Amygdala (tissue), 56 donors: ENCODE measurements at places on chromosomes 13 and 19.

GRCh38 chr19:47190167-47190727 lies 40.8 kb downstream of the BBC3 start:
- DNase-seq, result peak; percentile 43

- peak; percentile 78 for DNase-seq
These were observed at the start of gene ZNF415 for GRCh38 chr19:53132141-53132991. ZNF415 (minus strand) TSS chr19:53132910; CDS start chr19:53122676, 10,234 bp downstream.

GRCh38 chr13:108878732-108879131 lies 249.3 kb downstream of the MYO16 start:
- no peak for DNase-seq

DNA sequence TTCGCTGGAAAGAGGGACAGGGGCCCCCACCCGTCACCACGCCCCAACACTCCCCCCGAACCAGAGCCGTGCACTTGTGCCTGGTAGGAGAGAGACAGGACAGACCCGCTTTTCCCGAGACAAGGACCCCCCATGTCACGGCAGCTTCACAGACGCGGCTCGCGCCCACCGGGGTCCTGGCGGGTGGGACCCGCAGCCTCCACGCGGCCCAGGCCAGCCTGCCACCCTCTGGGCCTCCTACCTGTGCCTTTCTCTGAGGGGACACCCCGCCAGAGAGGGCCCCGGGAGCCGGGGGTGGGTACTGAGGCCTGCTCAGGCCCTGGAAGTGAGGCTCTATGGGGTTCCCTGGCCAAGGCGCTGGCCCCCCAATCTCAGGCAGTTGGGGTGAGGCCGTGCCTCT lies 4.0 kb upstream of the MISP start:
- DNase-seq, result no peak

DNA sequence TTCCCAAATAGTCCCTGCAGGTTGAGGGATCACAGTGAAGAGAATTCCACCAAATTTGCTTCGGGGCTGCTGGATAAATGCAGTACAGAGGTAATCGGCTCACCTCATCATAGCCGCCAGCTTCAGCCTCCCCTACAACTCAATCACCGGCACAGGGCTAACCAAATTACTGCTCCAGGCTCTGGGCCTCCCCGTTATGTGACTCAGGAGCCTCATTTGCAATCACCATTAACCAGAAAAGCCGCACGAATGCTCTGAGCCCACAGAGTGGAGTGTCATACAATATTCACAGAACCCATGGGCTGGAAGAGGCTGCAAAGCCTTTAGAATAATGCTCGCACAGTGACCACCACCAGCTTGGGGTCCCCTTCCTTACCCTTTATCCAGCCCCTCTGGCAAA lies 4.9 kb downstream of the SIAH3 start:
- no peak for DNase-seq

DNA sequence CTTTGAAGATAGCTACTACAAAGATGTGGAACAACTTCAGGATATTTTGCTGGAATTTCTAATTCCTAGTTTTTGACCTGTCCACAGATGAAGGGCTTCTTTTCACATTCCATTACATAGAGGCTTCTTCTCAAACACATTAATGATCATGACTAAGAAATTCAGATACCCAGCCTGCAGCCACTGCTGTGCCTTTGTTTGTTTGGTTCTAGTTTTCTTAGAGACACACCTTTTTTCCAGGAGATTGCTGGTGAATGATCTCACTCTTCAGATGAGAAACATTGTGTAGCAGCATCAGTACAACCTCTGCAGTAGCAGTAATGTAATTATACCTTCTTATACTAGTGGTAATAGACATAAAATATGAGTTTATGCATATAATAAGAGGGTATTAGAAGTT lies 5.0 kb downstream of the TDRD3 start:
- no peak for DNase-seq

DNA sequence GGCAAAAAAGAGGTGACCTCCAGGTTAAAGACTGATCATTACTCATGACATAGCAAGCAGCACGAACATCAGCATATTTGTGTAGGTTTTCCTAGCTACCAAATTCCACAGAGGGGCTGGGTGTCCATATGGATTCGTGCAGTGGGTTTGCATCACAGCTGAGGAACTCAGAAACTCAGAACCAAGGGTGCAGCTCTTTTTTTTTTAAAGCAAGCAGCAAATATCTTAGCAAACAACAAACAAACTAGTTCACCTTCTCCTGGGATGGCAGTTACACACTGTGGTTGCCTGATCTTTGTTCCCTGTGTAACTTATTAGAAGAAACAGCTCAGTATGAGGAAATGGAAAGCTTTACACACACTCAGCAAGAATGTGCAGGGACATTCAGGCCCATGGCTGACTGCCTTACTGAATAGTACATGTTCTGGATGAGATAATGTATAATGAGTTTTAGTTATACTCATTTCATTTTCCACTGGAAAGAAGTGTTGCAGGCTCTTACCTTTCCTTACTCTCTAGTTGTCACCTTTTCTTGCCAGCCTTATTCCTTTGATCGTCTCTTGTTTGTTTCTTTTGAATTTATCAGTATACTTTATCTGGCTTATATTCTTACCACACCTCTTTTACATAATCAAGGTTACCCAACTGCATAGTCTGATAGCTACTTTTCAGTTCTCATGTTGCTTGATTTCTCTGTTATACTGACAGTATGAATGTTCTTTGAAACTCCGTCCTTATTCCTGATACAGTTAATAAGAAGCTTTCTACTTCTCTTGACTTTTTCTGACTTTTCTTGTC lies 4.3 kb downstream of the NDFIP2 start:
- DNase-seq, result peak; percentile 1

DNA sequence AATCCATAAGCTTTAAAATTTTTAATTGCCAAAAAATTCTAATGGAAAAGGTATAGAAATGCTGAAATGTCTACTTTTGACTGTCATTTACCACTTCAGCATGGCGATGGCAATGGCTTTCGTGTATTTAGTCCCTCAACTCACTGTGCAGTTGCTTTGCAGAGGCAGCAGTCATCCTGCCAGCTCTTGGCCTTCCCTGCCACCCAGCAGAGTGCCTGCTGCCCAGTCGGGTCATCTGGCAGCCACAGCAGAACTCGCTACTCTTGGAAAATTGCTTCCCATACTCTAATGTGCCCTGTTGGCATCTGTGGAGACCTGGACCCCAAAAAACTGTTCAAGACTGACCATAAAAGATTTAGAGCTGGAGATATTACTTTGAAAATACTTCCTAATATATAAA lies 383.2 kb downstream of the UQCRFS1 start:
- no peak for DNase-seq

DNA sequence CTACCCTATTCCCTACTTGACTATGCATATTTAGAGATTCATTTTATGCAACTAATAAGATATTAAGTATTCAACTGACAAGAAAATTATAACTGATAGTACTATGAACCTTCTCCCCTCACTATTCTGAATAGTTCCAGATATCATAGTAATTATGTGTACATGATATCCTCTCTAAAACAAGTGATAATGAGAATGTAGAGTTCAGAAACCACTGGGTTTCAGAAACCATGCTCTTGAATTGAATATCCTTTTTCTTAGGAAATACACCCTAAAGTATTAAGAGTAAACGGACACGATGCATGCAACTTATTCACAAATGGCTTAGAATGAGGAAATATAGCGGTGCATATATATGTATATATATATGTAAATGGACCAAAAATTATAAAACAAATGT lies 160.9 kb downstream of the TBC1D4 start:
- DNase-seq, result no peak

- DNase-seq, result no peak
These were observed 87.4 kb upstream of the ARHGEF7 start for GRCh38 chr13:111027458-111028439.

GRCh38 chr13:67017276-67017675 lies 212.9 kb downstream of the PCDH9 start:
- no peak for DNase-seq

- no peak for DNase-seq
These were observed 3.1 kb upstream of the TNFSF13B start for GRCh38 chr13:108266321-108266990.

DNA sequence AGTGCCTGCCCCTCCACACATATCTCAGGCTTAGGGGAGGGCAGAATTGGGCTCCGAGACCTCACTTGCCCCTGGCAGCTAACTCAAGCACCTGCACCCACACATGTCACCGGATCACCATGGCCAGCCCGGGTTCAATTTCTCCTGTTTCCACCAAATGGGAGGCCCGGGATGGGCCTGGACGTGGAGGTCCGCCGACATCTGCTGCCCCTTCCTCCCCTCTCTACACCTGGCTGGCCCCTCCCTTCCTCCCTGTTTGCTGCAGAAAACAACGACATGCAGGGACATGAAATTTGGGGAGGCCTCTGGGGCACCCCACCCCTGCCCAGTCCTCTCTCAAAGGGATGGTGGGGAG lies 1.3 kb downstream of the PRKD2 start:
- no peak for DNase-seq

GRCh38 chr13:72567566-72567965 lies 159.9 kb downstream of the MZT1 start:
- DNase-seq, result no peak

- no peak for DNase-seq
These were observed 96.1 kb downstream of the MYO16 start for GRCh38 chr13:108725471-108725870.

DNA sequence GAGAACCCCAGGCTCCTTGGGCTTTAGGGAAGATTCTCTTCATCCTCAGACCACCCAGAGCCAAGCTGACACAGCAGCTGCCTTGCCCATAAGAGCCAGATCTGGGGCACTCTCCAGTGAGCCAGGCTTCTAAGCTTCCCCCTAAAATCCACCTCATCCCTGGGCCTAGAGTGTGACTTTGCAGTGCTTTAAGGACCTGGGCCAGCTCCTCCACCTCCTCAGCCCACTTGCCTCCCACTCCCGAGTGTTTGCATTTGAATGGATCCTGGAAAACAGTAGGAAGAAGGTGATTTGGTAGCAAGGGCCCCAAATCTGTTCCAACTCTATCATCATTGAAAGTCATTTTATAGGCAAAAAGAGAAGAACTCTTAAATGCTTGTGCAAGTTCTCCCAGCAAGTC lies 108.7 kb upstream of the UBL3 start:
- no peak for DNase-seq

DNA sequence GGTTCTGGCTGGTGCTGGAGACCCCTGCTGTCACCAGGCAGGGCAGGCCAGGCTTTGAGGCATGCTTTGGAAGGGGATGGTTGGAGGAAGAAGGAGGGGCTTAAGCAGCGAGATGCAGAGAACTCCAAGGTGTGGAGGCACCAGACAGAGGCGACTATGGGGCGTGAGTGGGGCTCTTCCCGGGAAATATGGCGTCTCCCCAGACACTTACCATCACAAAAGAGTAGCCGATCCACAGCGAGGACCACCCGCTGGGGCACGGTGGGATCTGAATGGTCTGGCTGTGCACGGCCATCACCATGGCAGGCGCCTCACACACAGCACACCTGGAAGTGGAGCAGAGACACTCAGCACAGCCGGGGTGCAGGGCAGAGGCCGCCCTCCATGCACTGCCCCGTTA lies 151.9 kb downstream of the COL4A1 start:
- no peak for DNase-seq

DNA sequence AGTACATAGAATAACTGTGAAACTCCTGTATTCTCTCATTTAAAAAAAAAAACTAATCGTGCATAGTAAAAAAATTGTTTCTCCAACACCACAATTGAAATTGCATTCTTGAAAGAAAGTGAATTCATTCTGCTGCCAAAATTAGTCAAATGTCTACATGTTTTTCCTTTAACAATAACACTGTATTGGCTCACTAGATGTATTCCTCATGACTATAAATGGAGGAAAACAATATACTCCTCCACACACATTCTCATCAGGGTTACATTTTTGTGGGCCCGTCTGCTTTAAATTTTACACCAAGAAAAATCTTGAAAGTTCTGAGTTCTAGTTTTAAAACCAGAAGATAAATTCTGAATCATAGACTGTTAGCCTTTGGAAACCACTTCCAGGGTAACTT lies 233.6 kb downstream of the KLF12 start:
- DNase-seq, result no peak
